Epithelial cell of proximal tubule (primary cell): ENCODE measurements at places on chromosomes 13 and 19. TPM values are rescaled to one million over a fixed set of nuclear protein-coding genes. Genes with fewer than 3 reads are reported as not detected.

Gene ZNF726
- 5.9 and 11.6 TPM in 2 replicates for total RNA-seq

- no peak for DNase-seq
Observed at GRCh38 chr13:49253310-49253709, 5.6 kb downstream of the CDADC1 start.

- no peak for DNase-seq
Observed at GRCh38 chr13:59318320-59318930, 845.3 kb downstream of the DIAPH3 start.

- DNase-seq: no peak
Observed at GRCh38 chr13:99830931-99831330, 140.6 kb downstream of the ZIC5 start.

- no peak for DNase-seq
Observed at GRCh38 chr13:114031631-114032030, 57.8 kb upstream of the C13orf46 start.
